ENCODE measurements at places on chromosomes 7 and 10. TPM values are rescaled to one million over a fixed set of nuclear protein-coding genes. Genes with fewer than 3 reads are reported as not detected.
A peak's percentile ranks its signal among the peaks of the same experiment; 100 is the strongest.

GRCh38 chr7:117781707-117782106 lies 91.5 kb downstream of the CTTNBP2 start:
- no peak for DNase-seq

GRCh38 chr7:129530795-129531391 lies 28.6 kb downstream of the SMKR1 start:
- DNase-seq: no peak

- DNase-seq: no peak
Observed at GRCh38 chr10:35937546-35937945, 295.4 kb upstream of the FZD8 start.

DNA sequence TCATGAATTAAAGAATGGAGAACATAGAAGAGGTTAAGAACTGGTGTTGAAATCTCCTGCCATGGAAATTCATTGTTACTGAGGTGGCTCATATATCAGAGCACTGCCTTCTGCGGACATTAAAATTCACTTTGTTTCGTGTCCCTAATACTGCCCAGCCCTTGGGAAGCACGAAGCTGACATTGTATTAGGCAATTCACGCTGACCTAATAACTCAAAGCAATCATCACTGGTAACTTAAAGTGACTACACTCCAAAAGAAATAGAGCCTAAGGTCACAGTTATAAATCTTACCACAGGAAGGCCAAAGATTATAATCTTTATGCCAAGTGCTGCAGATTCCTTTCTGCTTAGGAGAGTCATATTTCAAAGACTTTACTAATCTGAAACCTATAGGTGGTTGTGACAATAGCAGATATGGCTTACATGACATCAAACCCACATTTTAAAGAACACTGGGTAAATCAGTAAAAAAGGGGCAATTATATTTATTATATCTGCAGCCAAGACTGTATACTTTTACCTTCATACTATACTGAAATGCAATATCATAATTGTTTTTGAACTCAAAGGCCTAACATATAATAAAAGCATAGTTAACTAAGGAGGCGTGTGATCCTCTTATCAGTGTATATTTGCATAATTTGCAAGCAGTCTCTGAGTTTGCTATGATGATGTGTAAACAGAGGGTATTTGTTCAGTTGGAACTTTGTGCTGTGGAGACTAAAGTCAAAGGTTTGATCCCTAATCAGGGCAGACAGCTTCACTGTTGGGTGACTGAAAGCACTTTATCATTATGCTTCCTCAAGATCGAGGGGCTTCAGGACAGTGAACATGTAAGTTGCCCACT lies 51.9 kb upstream of the CAPZA2 start:
- no peak for DNase-seq

DNA sequence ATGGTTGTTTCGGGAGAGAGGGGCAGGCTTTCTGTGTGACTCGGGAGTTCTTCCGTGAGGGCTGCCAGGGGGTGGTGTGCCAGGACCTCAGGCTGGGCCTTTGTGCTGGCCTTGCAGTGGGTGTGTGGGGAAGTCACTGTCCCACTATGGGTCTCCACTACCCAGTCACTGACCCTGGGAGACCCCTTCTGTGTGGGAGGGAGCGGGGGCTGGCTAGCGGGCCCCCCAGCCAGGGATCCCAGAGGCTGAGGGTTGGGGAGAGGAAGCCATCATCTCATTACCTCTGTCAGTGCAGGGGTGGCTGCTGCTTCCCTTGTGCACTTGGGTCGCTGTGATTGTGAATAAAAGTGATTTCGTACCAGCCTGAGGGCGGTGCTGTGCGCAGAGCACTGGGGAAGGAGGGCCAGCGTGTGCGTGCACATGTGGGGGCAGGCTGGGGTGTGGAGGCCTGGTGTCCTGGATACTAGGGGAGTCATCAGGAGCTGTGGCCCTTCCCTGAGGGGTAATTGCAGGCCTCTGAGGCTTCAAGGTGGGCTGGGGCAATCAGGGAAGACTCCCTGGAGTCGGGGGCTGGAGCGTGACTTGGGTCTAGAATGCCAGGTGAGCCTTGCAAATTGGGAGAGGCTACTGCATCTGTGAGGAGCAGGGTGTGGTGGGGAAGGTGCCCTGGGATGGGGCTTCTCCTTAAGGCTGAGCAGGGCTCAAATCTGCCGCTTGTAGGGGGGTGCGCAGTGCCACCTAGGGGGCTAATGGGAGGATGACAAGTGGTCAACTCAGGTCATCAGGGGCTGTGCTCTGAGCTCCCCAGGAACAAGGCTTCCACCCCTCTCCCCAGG lies 98.9 kb downstream of the NEURL1 start:
- DNase-seq: no peak

DNA sequence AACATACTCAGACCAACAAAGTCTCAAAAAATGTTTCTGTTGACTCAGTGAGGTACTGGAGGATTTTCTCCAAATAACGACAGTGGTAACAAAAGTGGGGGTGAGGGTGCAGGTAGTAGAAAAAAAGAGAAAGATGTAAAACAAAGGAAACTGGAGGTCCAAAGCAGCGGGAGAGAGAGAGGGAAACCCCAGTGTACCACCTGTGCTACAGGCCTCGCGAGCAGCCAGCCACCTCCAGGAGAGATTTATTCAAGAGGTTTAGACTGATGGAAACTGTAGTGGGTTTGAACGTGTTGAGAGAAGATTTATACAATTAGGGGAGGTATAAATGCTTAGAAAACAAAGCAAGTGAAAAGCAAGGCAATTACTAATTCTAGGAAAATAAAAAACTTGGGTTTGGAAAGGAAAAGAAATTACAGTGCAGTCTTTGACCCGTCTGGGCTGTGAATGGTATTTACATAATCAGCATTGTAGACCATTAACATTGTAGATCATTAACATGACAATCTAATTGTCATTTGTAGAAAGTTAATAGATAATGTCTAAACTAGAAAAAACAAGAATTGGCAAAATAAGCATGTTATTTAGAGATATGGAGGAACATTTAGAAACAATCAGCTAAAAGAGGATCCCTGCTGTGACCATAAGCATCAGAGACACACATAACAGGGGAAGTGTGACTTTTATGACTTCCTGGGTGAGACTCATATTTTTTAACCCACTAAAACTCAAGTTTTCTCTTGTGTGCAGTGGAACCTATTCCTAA lies 180.0 kb downstream of the RELN start:
- DNase-seq: no peak

DNA sequence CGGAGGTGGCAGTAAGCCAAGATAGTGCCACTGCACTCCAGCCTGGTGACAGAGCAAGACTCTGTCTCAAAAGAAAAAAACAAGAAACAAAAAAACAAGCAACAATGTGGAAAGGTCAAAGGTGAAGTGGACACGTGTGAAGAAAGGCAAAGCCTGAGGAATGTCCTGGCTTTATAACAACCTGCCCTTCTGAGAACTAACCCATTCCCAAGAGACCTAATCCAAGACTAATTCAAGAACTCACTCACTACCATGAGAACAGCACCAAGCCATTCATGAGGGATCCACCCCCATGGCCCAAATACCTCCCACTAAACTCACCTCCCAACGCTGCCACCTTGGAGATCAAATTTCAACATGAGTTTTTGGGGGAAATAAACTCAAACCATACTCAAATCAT lies 47.5 kb upstream of the KIF5B start:
- DNase-seq: no peak

DNA sequence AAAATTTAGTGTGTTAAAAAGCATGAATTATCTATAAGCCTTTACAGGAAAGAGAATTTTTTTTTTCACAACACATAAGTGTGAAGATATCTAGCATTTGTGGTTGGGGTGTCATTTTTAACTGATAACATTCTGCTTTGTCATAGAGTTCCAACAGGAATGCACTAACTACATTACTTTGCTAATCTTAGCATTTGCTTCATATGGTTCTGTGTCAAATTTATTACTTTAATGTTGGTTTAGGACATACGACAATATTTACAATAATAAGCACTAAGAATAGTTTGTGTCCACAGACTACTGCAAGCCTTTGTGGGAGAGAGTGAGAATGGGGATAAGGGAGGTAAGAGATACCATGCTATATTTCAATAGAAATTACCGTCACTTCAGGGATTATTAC lies 40.6 kb upstream of the MAGI2 start:
- DNase-seq: no peak

GRCh38 chr10:70405037-70405824 lies 1.3 kb downstream of the EIF4EBP2 start:
- DNase-seq: peak; percentile 59

- no peak for DNase-seq
Observed at GRCh38 chr10:132212816-132213215, 26.1 kb downstream of the DPYSL4 start.

DNA sequence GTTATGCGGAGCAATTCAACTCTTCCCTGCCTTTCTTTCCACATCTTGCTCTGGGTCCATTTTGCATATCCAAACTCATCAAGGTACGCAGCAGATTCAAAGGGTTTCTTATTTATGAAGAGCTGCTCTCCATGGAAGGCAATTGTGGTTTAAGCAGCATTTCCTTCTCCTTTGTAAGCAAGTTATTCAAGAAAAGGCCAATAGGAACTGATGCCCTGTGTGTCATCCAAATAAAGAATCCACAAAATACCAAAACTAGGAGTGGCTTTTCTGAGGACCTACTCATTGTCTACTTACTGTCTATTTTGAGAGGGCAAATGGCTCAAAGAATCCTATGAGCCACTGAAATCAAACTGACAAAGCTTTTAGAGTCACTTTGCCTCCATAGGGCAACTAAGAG lies 253.1 kb downstream of the PTEN start:
- no peak for DNase-seq

DNA sequence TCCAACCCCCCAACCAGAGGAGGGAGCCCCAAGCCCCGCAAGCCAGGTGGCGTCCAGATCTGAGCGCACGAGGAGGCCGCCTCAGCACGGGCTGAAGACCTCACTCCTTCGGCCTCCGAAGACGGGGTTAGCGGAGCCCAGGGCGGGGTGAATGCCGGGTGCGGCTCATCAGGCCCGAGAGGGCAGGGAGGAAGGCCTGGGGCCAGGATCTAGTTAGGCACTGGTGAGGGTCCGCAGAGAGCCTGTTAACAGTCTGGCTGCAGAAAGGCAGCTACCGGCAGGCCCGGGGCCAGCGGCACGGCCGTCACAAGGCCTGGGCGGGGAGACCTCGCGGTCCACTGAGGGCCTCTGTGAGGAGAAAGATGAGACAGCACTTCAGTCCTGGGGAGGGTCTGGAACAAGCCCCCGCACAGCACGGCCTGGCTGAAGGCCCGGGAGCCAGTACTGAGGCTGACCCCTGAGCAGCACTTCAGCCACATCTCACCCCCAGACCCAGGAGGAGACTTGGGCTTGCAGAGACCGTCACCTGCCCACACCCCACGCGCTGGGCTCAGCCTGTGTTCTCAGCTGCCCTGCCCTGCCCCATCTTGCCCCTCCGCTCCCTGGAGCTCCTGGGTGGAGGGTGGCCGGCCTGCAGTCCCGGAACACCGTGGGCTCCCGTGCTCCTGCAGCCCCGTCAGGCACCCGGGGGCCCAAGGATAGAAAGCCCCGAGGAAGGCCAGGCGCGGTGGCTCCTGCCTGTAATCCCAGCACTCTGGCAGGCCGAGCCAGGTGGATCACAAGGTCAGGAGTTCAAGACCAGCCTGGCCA lies 193.2 kb downstream of the ELFN1 start:
- no peak for DNase-seq

- DNase-seq: no peak
Observed at GRCh38 chr7:70663680-70664079, 468.3 kb upstream of the GALNT17 start.

DNA sequence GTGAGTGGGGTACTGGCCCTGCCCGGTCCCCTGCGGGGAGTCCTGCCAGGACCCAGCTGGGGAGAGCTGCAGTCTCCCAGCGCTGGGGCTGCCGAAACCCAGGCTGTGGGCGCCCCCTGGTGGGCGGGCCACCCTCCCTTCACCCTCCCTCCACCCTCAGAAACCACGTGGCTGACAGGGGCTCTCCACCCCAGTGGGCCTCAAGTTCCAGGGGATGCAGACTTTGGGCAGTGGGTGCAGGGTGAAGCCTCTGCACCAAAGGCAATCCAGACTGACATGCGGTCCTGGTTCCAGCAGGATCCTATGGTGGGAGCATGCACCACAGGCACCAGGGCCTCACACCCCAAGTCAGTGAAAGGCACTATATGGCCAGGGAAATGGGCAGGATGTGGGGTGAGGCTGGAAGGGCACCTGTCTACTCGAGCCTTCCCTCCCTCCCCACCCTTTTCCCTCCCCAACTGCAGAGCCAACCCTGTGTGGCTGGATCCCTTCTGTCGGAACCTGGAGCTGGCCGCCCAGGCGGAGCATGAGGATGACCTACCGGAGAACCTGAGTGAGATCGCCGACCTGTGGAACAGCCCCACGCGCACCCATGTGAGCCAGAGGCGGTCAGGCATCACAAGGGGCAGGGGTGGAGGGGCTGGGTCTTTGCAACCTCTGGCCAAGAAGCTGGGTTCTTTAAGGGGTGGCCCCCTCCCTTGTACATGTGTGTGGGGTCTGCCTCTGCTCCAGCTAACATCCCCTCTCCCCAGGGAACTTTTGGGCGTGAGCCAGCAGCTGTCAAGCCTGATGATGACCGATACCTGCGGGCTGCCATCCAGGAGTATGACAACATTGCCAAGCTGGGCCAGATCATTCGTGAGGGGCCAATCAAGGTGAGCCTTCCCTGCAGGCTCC lies 38.8 kb downstream of the PSAP start:
- no peak for DNase-seq

- DNase-seq: no peak
Observed at GRCh38 chr7:154789404-154789803, 213.5 kb downstream of the PAXIP1 start.

DNA sequence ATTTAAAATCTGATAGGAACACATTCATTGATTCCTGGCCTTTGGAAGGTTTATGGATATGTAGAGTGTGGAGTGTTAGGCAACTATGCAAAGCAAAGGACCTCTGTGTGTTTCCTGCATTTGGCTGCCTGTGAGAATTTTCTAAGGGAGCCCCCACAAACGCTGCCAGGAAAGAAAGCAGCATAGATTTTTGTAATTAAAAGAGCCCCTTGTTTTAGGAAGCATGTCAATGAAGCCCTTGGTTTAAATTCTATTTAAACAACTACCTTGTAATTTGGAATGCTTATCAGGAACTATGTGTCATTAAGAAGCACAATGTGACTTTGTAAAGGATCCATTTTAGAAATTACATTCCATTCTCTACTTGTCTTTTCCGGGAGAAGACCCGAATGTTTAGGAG lies 742.5 kb downstream of the NXPH1 start:
- DNase-seq: no peak

GRCh38 chr10:48555310-48556042 lies 49.4 kb downstream of the ARHGAP22 start:
- no peak for DNase-seq

The TLX1 gene
- total RNA-seq: not detected

The VSTM2A gene
- total RNA-seq: not detected

The NPS gene
- total RNA-seq: not detected

The MCU gene
- 11.7 TPM for total RNA-seq

The PNLIP gene
- not detected for total RNA-seq

The SPDYE9 gene
- not detected for total RNA-seq

The LAMB1 gene
- 115 TPM for total RNA-seq

The OR2A42 gene
- total RNA-seq: 0.66 TPM

The INMT gene
- total RNA-seq: 66.7 TPM

The MMP21 gene
- total RNA-seq: not detected

The ADAM12 gene
- 16.4 TPM for total RNA-seq

The INHBA gene
- 2.0 TPM for total RNA-seq

The CPA4 gene
- 0.98 TPM for total RNA-seq

The PTN gene
- 343 TPM for total RNA-seq

The PAPOLB gene
- total RNA-seq: 0.48 TPM

The ITPRID1 gene
- total RNA-seq: not detected

The GNAI1 gene
- 27.5 TPM for total RNA-seq

Data from breast epithelium (tissue), 4 donors.